ENCODE measurements at places on chromosomes 2 and 18.
A peak's percentile ranks its signal among the peaks of the same experiment; 100 is the strongest.

GRCh38 chr2:214713080-214713830, 96.2 kb downstream of the BARD1 start:
- ATAC-seq, result no peak

DNA sequence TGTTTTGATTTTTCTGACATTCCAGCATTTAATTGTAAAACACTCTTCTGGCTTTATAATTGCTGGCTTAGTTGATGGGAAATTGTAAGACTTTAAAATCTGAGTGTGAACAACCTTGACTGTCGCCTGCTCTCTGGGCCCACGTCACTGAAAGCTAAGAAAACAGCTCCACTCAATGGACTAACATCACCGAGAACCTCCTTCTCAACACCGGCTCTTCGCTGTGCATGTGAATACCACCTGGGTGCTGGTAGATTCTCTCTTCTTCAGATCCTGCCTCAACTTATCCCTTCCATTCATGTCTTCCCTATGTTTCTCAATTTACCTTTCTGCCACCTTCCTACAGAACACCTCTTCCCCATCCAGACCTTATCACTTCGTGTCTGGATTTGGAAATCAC, 523.1 kb upstream of the ID2 start:
- ATAC-seq, result no peak

DNA sequence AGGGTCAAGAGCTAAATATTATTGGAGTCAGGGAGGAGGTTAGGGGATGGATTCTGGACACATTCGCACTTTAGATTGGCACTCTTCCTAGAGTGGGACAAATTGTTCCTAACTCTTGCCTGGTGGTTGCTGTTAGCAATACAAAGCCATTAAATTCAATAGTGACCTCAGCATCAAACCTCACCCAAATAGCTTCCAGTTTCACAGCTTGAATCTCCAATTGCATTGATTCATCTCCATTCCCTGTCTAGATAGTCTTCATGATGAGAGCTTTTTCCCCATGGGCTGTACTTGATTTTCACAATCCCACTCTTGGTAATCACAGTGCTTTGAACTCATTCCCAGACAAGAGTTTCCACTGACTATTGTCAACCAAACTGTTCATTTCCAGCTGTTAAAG, 585.9 kb upstream of the SYT4 start:
- ATAC-seq, result no peak

GRCh38 chr18:24683925-24684324, 223.5 kb downstream of the HRH4 start:
- peak; percentile 18 for ATAC-seq

- ATAC-seq, result peak; percentile 80
Measured at GRCh38 chr2:152499896-152500735, 165.1 kb downstream of the FMNL2 start.

DNA sequence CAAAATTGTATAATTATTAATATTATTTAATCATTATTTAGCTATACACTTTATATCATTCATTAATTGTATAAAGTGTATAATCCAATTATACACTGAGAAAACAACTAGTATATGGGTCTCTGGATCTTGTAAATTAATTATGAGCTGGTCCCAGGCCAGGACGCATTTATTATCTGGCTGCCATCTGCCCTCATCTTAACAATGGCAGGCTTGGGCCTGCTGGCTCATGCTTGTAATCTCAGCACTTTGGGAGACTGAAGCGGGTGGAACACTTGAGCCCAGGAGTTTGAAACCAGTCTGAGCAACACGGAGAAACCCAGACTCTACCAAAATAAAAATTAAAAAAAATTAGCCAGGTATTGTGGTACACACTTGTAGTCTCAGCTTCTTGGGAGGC, 502.2 kb upstream of the NRXN1 start:
- no peak for ATAC-seq

GRCh38 chr18:8741117-8741516, 35.8 kb downstream of the MTCL1 start:
- peak; percentile 47 for ATAC-seq

GRCh38 chr2:69157441-69157840, 144.5 kb downstream of the ANTXR1 start:
- no peak for ATAC-seq

DNA sequence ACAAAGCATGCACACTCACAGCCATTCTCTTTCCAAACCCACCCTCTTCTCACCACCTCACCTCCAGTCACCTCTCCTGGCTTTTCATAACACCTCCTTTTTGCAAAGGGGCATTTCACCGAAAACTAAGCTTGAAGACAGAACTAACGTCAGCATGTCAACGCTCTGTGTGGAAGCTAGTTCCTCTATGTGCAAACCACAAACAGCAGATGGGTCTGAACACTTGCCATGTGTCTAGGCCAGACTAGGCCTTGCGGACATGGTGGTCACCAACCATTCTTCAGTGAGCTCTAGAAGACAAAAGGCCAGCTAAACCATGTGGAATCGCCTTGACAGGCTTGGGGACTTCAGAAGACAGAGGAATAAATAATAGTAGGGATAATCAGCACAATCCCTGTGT, 148.5 kb downstream of the TXNL1 start:
- ATAC-seq, result no peak

DNA sequence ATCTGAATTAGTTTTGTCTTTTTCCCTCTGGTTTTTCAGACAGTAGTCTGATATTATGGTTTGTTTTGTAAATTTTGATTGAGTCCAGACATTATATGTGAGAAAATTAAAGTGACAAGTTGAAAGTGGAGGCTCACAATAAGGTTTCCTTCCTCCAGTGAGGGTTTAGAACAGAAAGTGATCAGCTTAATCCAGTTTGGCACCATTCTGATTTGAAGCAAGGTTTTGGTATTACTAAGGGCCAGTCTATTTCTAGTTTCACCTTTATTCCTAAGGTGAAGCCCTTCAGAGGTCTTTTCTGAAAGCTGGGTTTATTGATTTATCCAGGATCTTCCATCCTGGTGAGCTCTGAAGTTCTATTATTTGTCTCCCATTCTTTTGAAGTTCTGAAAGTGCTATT, 68.7 kb downstream of the CDC42EP3 start:
- no peak for ATAC-seq

DNA sequence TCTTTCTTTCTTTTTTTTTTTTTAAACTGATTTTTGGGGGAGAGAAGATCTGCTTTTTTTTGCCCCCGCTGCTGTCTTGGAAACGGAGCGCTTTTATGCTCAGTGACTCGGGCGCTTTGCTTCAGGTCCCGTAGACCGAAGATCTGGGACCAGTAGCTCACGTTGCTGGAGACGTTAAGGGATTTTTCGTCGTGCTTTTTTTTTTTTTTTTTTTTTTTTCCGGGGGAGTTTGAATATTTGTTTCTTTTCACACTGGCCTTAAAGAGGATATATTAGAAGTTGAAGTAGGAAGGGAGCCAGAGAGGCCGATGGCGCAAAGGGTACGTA, 587 bp downstream of the MEIS1 start:
- no peak for ATAC-seq

DNA sequence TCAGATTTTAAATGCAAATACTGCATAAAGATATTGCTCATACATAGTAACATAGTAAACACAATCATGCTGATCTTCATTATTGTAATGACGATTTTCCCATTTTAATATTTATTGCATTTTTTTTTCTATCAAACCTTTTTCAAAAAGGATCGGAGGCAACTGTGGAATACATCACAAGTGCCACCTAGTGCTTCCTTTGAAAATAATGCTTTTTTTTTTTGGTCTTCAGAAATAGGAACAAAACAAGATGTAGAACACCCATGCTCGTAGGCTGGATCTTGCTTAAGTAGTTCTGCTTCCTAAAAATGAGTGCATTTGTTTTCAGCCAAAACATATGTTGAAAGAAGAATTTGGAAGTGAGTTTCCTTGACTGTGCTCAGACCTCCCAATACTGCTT, 35.7 kb upstream of the GPR155 start:
- peak; percentile 22 for ATAC-seq

GRCh38 chr2:171602352-171602751, 80.1 kb downstream of the CYBRD1 start:
- no peak for ATAC-seq

DNA sequence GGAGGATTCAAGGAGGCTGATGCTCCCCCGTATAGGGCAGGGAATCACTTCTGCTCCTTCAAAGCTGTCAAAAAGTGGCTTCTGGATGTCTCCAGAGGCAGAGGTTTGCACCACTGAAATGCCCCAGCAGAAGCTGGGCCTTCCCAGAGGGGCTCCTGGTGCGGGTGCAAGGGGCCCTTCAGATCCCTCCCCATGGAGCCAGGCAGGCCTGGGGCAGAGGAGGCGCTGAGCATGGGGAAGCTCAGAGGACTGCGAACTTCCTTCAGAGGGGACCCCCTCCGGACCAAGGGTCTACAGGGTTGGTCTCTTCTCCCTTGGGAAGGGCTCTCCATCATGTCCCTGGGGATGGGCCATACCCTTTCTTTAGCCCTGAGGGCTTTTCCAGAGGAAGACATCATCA, 341.2 kb downstream of the DYSF start:
- no peak for ATAC-seq

GRCh38 chr18:31484461-31484860, 13.5 kb upstream of the DSG2 start:
- peak; percentile 32 for ATAC-seq

DNA sequence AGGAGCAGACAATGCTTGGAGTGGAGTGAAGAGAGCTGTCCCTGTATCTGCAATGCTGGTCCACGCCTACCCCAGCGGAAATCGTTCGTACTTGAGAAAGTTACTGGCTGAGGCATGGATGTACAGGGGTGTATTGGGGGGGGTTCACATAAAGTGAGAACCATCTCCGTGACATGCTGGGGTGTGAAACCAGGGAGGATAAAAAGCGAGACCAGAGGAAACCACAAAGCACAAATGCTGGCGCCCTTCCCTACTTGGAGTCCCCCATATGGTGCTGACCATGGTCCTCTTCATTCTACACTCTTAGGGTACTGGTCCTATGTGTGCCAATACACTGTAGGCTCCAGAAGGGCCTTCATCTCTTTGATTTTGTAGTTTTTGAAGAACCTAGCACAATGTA, 244.1 kb downstream of the L3MBTL4 start:
- no peak for ATAC-seq

GRCh38 chr2:22944143-22944542, 440.8 kb upstream of the KLHL29 start:
- ATAC-seq, result no peak

- ATAC-seq, result no peak
Measured at GRCh38 chr18:45938488-45938935, 28.6 kb downstream of the EPG5 start.

DNA sequence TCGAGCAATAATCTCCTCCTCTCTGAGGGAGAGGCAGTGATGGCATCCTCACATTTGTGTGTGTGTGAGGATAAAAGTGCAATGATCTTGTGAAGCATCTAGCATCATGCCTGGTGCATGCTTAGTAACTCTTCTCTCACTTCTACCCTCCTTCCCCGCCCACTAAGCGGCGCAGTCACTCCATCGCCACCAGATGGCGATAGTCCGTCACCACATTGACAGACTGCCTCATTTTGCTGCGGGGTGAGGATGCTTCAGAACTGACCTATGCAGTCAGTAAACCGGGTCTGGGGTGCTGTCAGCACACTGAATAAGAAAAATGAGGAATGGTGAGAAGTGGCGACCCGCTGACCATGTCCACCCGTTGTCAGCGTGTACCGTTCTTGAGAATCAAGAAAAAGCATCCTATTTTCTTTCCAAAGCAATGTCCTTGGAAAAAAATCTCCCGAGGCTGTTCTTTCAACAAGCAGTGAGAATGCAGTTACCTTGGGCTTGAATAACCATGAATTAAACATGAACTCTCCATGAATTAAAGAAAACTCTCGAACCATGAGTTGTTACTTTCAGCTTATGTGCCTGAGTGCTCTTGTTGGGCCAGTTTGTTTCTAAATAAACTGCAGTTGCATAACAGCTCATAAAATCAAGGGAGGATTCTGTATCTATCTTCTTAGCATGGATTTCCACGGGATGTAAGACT, 37.3 kb upstream of the TMEM177 start:
- peak; percentile 95 for ATAC-seq

DNA sequence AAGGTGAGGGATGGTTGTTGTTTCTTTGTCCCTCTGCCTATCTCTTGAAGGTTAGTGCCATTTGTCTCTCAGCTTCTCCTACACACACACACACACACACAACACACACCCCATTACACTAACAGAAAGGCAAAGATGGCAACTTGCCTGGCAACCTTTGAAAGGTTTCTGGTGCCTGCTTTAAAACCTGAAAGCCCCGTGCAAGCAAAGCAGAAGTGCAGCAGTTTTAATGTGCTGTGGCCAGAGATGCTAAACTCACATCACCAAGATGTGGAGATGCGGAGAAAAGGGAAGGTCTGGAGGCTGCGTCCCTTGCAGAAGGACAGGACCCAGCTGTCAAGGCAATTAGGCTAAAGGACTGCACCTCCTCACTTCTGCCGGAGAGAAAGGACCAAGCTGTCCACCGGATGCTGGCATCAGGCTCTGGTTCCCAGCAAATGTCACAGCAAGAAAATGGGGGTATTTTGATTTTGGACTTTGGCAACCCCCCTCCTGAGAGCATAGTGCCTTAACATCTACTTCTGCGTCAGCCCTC, 196.4 kb downstream of the ARL4C start:
- no peak for ATAC-seq

DNA sequence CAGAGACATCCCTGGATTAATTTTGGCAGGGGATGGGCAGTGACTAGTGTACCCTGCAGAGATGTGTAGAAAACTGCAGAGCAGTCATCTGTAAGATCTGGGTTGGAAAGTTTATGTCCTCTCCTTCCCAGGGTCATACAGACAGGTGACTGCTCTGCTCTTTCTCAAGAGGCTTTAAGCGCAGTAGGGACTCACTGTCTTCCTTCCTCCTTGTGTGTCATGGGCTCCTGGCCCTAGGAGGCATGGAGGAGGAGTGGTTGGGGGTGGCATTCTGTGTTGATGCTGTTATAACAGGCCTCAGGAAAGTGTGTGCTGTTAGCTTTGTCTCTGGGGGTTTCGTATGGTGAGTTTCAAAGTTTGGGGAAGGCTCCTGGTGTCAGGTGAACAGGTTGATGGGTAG, 130.5 kb upstream of the MGAT5 start:
- ATAC-seq, result no peak

- ATAC-seq, result no peak
Measured at GRCh38 chr2:241653210-241653750, 15.8 kb downstream of the ATG4B start.

DNA sequence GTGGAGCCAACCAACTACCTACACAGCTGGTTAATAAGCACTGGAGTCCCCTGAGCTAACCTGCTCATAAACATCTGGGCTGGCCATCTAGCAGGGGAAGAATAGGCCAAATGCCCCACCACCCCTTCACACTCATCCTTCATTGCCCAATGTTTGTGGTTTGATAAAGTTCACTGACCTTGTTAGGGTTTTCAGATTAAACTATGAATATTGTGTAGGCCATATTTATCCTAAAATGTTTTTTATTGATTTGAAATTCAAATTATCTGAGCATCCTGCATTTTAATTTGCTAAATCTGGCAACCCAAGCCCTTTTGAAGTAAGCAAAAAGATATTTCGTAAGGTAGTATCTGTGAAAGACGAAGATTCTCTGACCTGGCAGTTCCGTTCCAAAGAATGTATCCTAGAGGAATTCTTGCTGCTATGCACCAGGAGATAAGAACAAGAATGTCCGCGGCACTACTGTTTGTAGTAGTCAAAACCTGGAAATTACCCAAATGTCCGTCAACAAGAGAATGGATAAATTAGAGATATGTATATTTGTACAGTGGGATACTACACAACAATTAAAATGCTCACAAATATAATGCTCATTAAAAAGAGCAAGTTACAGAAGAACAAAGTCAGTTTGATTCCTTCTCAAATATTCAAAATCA, 5.8 kb upstream of the TLK1 start:
- no peak for ATAC-seq

Measured in motor neuron (in vitro differentiated cells).